Articular chondrocyte of knee joint (primary cell): ENCODE measurements at places on chromosomes 7 and 10. TPM values are rescaled to one million over a fixed set of nuclear protein-coding genes. Genes with fewer than 3 reads are reported as not detected.

The UNCX gene
- total RNA-seq: not detected in 2 replicates

The EPO gene
- total RNA-seq: not detected in 2 replicates

The SLC16A9 gene
- total RNA-seq: 2.1 and 4.1 TPM in 2 replicates

The NPFFR1 gene
- not detected in 2 replicates for total RNA-seq

The KDM7A gene
- 19.0 and 23.8 TPM in 2 replicates for total RNA-seq

The UPK3B gene
- 0.52 and 0.54 TPM in 2 replicates for total RNA-seq

The SORBS1 gene
- total RNA-seq: 1.3 and 2.6 TPM in 2 replicates

The NOS3 gene
- 1.7 and 1.8 TPM in 2 replicates for total RNA-seq

The MXI1 gene
- total RNA-seq: 24.0 and 26.7 TPM in 2 replicates

The ICA1 gene
- total RNA-seq: 10.3 and 11.3 TPM in 2 replicates

The TAS2R41 gene
- total RNA-seq: not detected in 2 replicates

The OR13A1 gene
- not detected in 2 replicates for total RNA-seq

The ZNF467 gene
- total RNA-seq: under 0.01 and 0.11 TPM in 2 replicates

The UCN3 gene
- total RNA-seq: not detected in 2 replicates

The KAZALD1 gene
- 47.7 and 54.2 TPM in 2 replicates for total RNA-seq

The TFR2 gene
- 0.65 TPM in 2 replicates for total RNA-seq

The KLF14 gene
- 0.13 TPM in 1 of 2 replicates, not detected in the other for total RNA-seq

The PSMG3 gene
- 19.5 and 24.8 TPM in 2 replicates for total RNA-seq

The ZNF503 gene
- 17.0 and 24.2 TPM in 2 replicates for total RNA-seq

The ZNF736 gene
- 16.5 and 17.7 TPM in 2 replicates for total RNA-seq

The CNPY1 gene
- total RNA-seq: not detected in 2 replicates
